GM06990 (cell line): ENCODE measurements at places on chromosomes 4 and X.

DNA sequence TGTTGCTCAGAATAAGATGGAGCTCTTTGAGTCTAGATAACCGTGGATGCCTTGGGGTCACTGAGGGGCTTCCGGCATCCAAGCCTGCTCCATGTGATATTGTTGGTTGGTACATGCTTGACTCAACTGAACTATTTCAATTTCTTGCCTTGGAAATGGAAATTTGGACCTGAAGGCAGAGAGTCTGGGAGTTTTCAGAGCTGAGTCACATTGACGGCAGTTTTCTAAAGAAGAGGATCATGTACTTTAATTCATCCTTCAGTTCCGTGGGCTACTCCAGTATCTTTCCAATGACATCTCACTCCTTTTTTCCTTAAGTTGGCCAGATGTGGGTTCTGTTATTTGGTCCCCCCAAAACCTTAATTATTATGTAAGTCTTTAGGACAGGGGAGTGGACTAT lies 100.5 kb downstream of the MFAP3L start:
- DNase-seq = no peak

DNA sequence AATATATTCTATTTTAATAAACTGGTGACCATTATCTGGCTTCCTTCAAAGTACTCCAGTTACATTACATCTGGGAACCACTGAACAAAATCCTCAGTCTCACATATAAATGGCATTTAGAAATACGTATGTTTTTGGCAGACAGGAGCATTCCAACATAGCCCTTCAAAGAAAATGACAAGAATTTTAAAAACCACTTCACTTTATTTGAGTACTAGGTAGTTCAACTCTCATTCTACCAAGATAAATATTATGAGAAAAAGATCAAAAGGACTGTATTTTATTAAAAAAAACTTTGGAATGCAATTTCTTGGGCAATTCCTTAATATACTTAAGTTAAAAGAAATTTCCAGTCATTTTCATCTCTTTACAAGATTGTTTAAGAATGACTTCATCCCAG lies 17.6 kb downstream of the TNIP3 start:
- DNase-seq = no peak

DNA sequence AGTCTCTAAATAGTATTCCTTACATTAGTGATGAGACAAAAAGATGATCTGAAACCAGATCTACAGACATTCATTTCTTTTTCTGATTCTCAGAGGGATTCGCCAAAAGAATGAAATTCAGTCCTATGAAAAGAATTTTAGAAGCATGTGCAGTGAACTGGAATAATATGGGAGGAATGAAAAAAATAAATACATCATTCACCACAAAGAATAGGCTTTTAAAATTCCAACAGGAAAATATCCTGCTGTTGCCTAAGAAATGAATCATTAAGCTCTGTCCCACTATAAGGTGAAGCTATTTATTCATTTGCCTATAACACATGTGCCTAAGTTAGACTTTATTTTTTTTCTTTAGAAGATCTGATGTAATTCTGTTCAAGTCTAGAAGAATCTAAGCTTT lies 165.9 kb downstream of the IL15 start:
- no peak for DNase-seq

DNA sequence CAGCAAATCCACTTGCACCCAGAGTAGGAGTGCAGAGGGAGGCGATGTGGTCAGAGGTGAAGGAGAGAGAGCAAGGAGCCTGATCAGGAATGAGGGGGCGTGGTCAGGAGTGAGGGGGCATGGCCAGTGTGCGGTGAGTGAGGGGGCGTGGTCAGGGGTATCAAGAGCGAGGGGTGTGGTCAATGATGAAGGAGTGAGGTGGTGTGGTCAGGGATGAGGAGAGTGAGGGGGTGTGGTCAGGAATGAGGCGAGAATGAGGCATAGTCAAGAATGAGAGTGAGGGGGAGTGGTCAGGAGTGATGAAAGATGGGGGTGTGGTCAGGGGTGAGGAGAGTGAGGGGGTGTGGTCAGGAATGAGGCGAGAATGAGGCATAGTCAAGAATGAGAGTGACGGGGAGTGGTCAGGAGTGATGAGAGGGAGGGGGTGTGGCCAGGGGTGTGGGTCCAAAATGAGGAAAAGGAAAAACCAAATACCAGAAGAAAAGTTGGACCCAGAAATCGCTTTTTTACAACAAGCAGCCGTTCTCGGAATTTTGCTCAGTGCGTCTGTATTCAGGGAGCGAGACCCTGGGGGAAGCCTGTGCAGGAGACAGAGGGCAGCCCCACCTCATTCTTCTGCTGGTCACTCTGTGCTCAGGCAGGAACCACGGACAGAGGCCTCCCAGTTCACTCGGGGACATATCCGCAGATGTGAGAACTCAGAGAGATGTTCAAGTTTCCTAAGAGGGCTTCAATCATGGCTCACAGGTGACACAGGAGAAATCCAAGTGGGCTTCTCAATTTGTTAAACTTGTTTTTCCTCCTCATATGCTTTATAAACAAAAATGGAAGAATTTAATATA lies 47.5 kb downstream of the MAGEA1 start:
- no peak for DNase-seq

GRCh38 chr4:63325140-63325539 lies 1084.1 kb downstream of the TECRL start:
- DNase-seq = no peak

GRCh38 chr4:76194325-76194724 lies 19.3 kb downstream of the SCARB2 start:
- no peak for DNase-seq

GRCh38 chr4:162059656-162060055 lies 104.1 kb downstream of the FSTL5 start:
- DNase-seq = no peak

DNA sequence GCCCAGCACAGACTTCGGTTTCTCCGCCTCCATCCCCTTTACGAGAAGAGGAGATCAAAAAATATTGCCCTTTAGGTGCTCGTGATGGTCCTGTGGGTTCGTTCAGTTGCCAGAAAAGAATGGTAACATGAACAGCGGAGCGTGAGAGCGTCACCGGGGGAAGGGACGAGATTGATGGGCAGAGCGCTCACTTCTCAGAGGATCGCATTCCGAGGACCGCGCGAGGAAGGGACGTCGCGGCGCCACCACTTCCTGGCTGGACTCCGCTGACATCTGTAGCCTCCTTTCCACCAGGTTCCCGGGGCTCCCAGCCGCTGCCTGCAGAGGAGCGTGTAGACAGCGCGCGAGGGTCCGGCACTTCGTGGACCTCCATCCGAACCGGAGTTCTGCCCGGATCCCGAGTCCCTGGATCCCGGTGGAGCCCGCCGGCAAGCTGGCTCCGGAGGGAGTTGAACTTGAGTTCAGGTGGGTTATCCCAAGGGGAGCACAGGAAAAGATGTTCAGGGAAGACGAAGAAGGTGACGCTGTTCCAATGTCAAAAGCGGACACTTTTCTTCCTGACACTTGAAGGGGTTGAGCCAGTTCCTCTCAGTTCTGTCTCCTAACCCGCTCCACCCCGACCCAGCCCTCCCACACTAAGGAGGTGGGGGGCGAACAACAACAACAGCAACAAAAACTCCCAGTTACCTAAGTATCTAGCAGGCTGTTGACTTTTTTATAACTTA lies 484 bp downstream of the GALNTL6 start:
- peak; percentile 3 for DNase-seq

GRCh38 chr4:140755774-140756318 lies 339 bp downstream of the TBC1D9 start:
- peak; percentile 75 for DNase-seq

DNA sequence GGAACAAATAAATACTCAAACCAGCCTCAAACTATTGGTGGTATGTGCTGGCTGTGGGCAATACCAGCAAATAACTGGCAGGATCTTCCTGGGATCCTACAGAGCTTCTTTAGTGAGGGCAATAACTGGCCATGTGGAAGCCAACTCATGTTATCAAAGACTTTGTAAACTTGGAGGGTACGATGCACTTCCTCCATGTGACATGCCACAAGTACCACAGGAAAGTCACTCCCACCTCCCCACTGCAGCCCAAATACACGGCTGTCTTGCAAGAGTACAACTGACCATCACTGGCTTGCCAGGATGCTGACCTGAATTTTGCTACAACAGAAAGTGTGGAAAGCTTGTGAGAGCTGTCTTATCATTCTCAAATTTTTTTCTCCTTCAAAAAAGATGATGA lies 93.3 kb upstream of the MAML3 start:
- DNase-seq = no peak

DNA sequence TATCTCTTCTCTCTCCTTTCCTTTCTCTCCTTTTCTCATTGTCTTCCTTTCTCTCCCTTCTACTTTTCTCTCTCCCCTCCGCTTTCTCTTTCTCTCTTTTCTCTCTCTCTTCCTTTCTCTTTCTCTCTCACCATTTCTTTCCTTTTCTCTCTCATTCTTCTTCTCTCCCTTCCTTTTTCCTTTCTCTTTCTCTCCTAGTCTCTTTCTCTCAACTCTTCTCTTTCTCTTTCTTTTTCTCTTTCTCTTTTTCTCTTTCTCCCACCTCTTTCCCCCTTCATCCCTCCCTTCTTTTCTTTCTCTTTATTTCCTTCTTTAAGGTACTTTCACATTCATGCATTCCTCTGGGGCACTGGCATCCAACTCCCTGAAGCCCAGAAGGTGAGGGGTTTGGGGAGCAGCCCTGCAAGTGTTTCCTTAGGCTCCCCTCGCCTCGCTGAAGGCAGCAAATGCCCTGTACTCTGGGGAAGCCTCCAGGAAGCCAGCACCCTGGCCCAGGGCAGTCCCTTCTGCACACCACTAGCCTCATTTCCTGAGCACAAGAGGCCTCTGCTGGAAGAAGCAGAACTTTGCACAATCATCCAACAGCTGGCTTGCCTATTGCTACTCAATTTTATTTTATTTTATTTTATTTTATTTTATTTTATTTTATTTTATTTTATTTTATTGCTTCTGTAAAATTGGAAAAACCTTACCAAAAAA lies 124.2 kb downstream of the NFKB1 start:
- peak; percentile 24 for DNase-seq

- DNase-seq = no peak
Measured at GRCh38 chr4:24913119-24913485, 260 bp upstream of the CCDC149 start.

- DNase-seq = no peak
Measured at GRCh38 chr4:144656850-144657249, 10.9 kb downstream of the HHIP start.

GRCh38 chrX:30795981-30796958 lies 92.8 kb downstream of the TAB3 start:
- no peak for DNase-seq

- no peak for DNase-seq
Measured at GRCh38 chr4:74111306-74111975, 12.4 kb upstream of the CXCL2 start.

DNA sequence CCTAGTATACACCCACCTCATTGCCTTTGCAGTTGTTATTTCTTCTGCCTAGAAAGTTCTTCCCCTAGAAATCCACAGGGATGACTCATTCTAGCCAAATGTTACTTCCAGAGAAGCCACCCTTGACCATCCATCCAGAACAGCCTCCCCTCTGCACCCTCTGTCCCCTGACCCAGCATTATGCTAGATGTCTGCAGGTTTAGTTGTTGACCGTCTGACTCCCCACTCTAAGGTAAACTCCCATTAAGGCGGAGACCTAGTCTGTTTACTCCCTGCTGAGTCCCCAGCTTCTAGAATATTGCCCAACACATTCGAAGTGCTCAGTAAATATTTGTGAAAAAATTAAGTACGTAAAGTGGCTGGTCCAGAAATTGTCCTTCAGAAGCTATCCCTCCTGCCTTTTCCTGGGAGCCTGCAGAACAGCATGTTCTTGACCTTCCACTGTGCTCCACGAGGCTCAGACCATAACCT lies 11.0 kb downstream of the SRD5A3 start:
- no peak for DNase-seq

- DNase-seq = no peak
Measured at GRCh38 chrX:75038925-75039324, 113.7 kb upstream of the NEXMIF start.

DNA sequence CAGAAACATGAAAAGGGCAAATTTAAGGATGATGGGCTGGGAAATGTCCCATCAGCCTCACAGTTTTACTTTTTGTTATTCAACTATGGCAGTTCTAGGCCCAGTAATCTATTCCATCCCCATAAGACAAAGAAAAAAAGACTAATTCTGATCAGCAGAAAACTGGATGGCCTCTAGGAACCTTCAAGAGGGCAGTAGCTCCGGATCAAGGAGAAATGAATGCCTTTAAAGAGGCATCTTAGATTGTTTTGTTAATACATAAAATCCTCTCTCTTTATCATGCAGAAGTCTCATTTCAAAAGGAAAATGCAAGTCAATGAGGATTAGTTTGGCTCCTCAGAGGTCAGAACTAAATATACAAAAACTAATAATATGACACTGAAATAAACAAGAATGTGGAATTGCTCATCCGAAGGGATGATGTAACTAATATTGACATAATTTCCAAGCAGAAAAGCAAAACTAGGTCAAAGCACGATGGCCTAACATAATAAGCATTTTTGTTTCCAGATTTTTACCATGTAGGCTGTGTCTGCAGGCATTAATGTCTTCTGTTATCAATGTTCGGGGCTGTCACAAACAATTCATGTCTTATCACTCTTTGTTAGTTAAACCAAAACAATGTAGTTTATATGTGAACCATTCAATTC lies 8.8 kb downstream of the MID1 start:
- no peak for DNase-seq

GRCh38 chr4:75880278-75880677 lies 22.0 kb downstream of the PPEF2 start:
- DNase-seq = no peak

DNA sequence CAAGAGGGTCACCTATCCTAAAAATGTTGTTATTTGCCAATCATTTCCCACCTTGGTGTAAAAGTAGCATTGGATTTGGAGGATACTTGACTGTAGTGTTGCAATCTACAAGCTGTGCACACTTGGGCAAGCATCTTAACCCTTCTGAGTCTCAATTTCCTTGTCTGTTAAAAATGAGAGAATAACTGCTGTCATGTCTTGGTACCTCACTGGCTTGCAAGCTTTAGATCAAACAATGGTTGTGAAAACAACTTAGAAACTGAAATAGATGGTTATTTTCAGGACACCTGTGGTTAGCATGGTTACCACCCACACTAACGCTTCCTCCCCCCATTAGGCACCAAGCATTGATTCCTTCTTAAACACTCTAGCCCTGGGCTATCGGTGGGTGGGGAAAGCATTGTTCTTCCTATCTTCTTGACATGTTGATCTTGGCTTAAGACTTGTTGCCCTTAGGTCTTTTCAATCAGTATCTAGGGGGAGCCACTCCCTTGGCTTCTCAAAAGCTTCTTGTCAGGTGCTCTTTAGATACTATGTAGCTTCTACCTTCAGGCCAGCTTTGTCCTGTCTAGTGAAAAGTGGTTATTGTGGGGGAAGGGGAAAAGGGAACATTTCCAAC lies 10.6 kb upstream of the AMOT start:
- DNase-seq = peak; percentile 51

GRCh38 chr4:108118505-108118904 lies 50.2 kb downstream of the LEF1 start:
- DNase-seq = peak; percentile 62

- DNase-seq = no peak
Measured at GRCh38 chrX:41827886-41828285, 95.5 kb downstream of the CASK start.

DNA sequence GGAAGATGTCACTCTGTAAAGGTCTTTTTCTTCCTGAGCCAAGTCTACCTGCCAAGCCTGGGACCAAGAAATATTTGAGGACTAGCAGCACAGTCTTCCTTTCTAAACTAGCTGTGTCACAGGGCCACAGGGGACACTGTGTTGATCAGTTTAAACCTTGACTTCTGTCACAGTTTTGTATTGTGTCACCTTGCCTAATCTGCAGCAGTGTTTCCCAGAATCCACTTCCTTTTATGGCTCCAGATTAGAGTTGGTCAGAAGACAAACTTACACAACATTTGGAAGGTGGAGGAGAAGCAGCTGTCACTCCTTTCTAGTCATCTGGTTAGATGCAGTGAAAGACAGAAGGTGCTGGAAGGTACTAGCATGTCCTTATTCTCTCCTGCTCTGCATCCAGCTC lies 143.1 kb upstream of the BCOR start:
- no peak for DNase-seq
